GM23248 (cell line): ENCODE measurements at places on chromosomes 13 and 19. TPM values are rescaled to one million over a fixed set of nuclear protein-coding genes. Genes with fewer than 3 reads are reported as not detected.

C1QTNF9 gene
- not detected in 2 replicates for total RNA-seq

S1PR2 gene
- 20.3 and 24.9 TPM in 2 replicates for total RNA-seq

GRCh38 chr19:1356508-1356865 lies 27.2 kb upstream of the NDUFS7 start:
- H3K4me3 ChIP-seq = peak overlapping the region; percentile 77
- no peaks in the 10 kb centered on the region for H3K27me3 ChIP-seq
- peak; percentile 13 for DNase-seq
- peaks cover 25% of the 10 kb centered on the region for H3K4me1 ChIP-seq
- peaks cover 8% of the 10 kb centered on the region; the same call in 1 of the 2 replicates for H3K36me3 ChIP-seq

ZNF714 gene
- total RNA-seq = 9.9 and 12.9 TPM in 2 replicates

GRCh38 chr13:98609756-98610155 lies 32.8 kb upstream of the STK24 start:
- no peak for DNase-seq
- peaks cover 3% of the 10 kb centered on the region; the same call in 1 of the 2 replicates for H3K27me3 ChIP-seq
- no peaks in the 10 kb centered on the region for H3K36me3 ChIP-seq
- no peak overlapping the region for H3K4me3 ChIP-seq
- H3K4me1 ChIP-seq = no peaks in the 10 kb centered on the region
- no peak overlapping the region for H3K27ac ChIP-seq

DNA sequence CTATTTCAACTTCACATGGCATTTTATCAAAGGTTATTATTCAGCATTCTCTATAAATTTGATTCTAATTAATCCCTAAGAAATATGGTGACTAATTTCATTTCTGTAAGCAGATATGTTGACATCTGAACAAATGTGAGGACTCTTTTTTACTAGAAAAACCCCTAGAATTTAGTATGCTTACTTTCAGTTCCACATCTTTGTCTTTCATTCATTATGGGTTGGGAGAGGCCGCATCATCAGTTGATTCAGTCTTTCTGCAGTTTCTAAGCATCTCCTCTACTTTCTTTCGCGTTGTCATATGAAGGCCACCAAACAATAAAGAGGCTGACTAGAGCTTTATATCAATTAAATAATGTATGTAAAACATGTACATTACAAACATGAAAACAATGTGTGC lies 55.4 kb upstream of the MTIF3 start:
- no peak overlapping the region for H3K27ac ChIP-seq
- H3K4me1 ChIP-seq = no peaks in the 10 kb centered on the region
- no peaks in the 10 kb centered on the region for H3K36me3 ChIP-seq
- H3K27me3 ChIP-seq = peaks cover 37% of the 10 kb centered on the region; the same call in 1 of the 2 replicates
- no peak for DNase-seq

GJB2 gene
- total RNA-seq = 0.11 and 0.25 TPM in 2 replicates

GRCh38 chr19:38691938-38692457 lies 44.5 kb downstream of the ACTN4 start:
- peaks cover 61% of the 10 kb centered on the region for H3K4me1 ChIP-seq
- H3K36me3 ChIP-seq = no peaks in the 10 kb centered on the region
- H3K27ac ChIP-seq = peak overlapping the region; percentile 94
- peak; percentile 97 for DNase-seq

- H3K27ac ChIP-seq = no peak overlapping the region
- no peaks in the 10 kb centered on the region for H3K36me3 ChIP-seq
- H3K27me3 ChIP-seq = no peaks in the 10 kb centered on the region
- no peak for DNase-seq
Observed at GRCh38 chr13:66992183-66992582, 238.0 kb downstream of the PCDH9 start.

ANGPTL4 gene
- total RNA-seq = 11.4 and 13.1 TPM in 2 replicates

DNA sequence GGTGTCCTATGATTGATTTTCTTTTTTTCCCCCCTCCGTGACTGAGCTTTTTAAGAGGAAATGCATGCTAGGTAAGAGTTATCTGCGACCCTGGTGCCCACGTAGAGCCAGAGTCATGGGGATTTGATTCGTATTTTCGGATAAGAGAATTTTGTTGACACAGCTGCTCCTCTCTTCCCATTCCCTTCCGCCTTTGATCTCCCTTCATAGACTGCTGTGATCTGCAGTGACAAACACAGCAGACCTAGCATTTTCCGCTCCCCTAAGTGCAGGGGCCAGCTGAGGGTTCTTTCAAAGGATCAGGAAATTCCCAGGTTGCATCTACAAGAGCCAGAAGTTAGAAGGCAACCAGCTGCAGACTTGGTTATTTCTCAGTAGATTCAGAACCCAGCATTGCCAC lies 70.5 kb downstream of the ZNF568 start:
- no peaks in the 10 kb centered on the region for H3K27me3 ChIP-seq
- no peak overlapping the region for H3K4me3 ChIP-seq
- H3K4me1 ChIP-seq = no peaks in the 10 kb centered on the region
- H3K36me3 ChIP-seq = peaks cover 10% of the 10 kb centered on the region
- DNase-seq = no peak

- peak overlapping the region; percentile 78 for H3K27ac ChIP-seq
- H3K4me1 ChIP-seq = peaks cover 84% of the 10 kb centered on the region
- H3K4me3 ChIP-seq = peak overlapping the region; percentile 6; the same call in 1 of the 2 replicates
- peak; percentile 87 for DNase-seq
Observed at GRCh38 chr19:15320116-15320515, 12.2 kb downstream of the BRD4 start.

GRCh38 chr19:45824041-45824471 lies 8.9 kb upstream of the RSPH6A start:
- no peak for DNase-seq
- H3K27me3 ChIP-seq = no peaks in the 10 kb centered on the region
- H3K36me3 ChIP-seq = peaks cover 22% of the 10 kb centered on the region; the same call in 1 of the 2 replicates
- no peak overlapping the region for H3K27ac ChIP-seq
- no peaks in the 10 kb centered on the region for H3K4me1 ChIP-seq

- peak overlapping the region; percentile 19 for H3K27ac ChIP-seq
- peak; percentile 97 for DNase-seq
- H3K4me1 ChIP-seq = peaks cover 17% of the 10 kb centered on the region
- H3K4me3 ChIP-seq = peak overlapping the region; percentile 71
Observed at GRCh38 chr19:40603389-40604170, 2.4 kb downstream of the LTBP4 start.

GNA15 gene
- total RNA-seq = not detected in 2 replicates

DNA sequence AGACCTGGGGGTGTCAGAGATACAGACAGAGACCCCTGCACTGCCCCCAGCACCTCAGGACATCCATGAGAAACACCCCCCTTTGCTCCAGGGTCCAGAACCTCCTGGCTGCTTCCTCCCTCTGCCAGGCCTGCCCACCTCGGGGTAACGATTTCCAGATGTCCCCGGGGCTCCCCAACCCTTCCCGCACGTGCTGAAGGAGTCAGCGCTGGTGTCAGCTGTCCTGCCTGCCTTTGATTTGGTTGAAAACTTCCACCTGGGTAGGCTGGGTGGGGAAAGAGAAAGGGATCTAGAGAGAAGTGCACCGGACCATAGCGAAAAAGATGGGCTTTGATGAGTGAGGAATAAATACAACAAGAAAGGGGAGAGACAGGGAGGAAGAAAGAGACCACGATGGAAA lies 1.5 kb upstream of the CGB7 start:
- DNase-seq = no peak
- no peaks in the 10 kb centered on the region for H3K27me3 ChIP-seq
- H3K4me3 ChIP-seq = no peak overlapping the region
- no peak overlapping the region for H3K27ac ChIP-seq
- H3K4me1 ChIP-seq = no peaks in the 10 kb centered on the region

GRCh38 chr13:106570299-106570852 lies 2.4 kb upstream of the ARGLU1 start:
- no peaks in the 10 kb centered on the region for H3K27me3 ChIP-seq
- peak; percentile 43 for DNase-seq
- H3K4me1 ChIP-seq = peaks cover 25% of the 10 kb centered on the region
- no peak overlapping the region for H3K4me3 ChIP-seq

DNA sequence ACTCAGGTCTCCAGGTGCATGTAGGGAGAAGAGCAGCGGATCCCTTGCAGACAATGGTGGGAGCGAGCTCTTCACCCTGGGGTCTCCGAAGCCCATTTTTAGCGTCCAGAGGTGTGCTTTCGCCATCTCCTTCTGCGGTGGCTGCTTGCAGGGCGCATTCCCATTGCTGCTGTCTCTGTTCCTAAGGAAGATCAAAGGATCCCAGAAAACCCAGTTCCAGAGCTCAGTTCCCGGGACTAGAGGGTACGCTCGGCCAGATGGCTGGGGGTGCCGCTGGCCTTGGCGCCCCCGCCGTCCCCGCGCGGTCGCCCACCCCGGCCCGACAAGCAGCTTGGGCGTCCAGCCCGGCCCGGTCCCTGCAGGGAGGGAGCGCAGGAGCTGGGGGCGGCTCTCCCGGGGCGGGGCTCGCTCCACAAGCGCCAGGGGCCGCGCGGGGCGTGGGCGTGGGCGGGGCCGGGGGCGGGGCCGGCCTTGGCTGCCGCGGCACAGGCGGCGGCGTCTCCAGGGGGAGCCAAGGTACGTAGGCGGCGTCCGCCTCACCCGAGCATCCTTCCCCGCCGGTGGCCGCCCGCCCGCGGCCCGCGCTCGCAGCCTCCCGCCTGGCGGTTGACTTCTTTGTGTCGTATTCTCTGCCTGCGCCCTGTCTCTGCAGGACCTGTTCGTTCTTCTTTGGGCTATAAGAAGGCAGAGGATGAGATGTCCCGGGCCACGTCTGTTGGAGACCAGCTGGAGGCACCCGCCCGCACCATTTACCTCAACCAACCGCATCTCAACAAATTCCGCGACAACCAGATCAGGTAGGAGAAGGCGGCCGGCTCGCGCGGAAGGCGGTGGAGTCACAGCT lies 96.8 kb downstream of the ATP8A2 start:
- no peaks in the 10 kb centered on the region for H3K4me1 ChIP-seq
- H3K27me3 ChIP-seq = peaks cover 16% of the 10 kb centered on the region; the same call in 1 of the 2 replicates
- no peak for DNase-seq

DNA sequence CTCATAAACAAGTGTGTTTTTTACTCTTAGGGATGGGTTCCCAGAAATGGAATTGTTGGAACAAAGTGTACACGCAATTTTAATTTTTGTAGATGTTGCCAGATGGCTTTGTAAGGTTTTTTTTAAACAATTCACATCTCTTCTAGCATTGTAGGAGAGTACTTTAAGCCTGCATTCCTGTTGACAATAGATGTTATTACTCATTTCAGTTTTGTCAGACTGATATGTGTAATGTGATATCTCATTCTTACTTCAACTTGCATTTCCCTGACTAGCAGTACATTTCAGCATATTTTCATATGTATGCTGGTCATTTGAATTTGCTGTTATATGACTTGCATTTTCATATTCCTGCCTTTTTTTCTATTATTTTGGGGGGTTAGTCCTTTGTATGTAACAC lies 186.6 kb upstream of the SLITRK6 start:
- H3K27me3 ChIP-seq = no peaks in the 10 kb centered on the region
- no peak overlapping the region for H3K4me3 ChIP-seq
- no peak overlapping the region for H3K27ac ChIP-seq
- H3K4me1 ChIP-seq = no peaks in the 10 kb centered on the region
- DNase-seq = no peak
- no peaks in the 10 kb centered on the region for H3K36me3 ChIP-seq

- DNase-seq = no peak
- H3K4me1 ChIP-seq = peaks cover 17% of the 10 kb centered on the region
- peak overlapping the region; percentile 72 for H3K27ac ChIP-seq
- H3K4me3 ChIP-seq = peak overlapping the region; percentile 83
Observed at GRCh38 chr13:40790154-40790616, 774 bp downstream of the SLC25A15 start.

DNA sequence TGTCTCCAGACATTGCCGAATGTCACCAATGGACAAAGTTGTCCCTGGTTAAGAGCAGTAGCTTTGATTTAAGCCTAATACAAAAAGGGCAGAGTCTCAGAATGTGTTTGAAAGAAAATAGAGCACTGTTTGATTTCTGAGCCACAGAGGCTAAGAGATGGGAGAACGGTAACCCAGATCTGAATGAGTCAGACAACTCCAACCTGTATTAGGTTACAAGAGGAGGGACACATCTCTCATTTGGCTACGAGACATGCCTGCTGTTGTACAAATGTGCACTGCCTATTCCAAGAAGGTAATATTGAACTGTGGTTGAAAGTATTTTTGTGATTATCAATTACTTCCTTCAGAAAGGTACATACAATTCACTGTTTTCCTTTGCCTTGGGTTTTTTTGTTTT lies 4.9 kb upstream of the HSPH1 start:
- DNase-seq = no peak
- no peaks in the 10 kb centered on the region for H3K36me3 ChIP-seq
- no peak overlapping the region for H3K27ac ChIP-seq
- no peaks in the 10 kb centered on the region for H3K27me3 ChIP-seq
- no peak overlapping the region for H3K4me3 ChIP-seq

SIGLEC11 gene
- total RNA-seq = not detected in 2 replicates

SYCN gene
- not detected in 2 replicates for total RNA-seq

GRIN2D gene
- 0.54 and 0.76 TPM in 2 replicates for total RNA-seq

DNA sequence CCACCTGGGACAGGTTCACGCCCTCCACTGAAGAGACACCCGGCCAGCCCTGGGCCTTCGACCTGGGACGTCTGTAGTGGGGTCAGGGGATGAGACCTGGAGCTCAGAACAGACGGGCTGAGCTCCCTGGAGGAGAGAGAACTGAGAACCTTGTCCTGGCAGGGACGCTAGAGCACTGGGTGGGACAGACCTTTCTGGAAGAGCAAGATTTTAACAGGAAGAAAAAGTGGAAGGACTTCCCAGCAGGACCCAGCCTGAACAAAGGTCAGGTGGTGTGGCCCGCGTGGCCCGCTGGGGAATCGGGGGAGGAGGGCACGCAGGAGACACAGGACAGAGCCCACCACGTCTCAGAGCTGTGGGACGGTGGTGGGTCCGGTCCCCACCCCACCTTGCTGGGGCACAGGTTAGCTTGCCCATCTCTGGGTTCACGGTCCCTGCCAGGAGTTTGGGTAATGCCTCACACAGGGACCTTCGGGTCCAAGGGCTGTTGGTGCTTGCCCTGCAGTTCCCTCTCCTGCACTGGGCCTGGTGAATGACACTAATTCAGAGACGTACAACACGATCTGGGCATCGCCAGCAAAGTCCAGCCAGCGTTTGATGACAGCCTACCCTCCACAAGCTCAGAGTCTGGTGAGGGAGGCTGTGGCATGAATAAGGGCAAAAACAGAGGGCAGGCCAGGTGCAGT lies 1.2 kb upstream of the EFNA2 start:
- H3K36me3 ChIP-seq = no peaks in the 10 kb centered on the region
- no peak overlapping the region for H3K4me3 ChIP-seq
- DNase-seq = no peak
- peaks cover 38% of the 10 kb centered on the region for H3K27me3 ChIP-seq
- H3K4me1 ChIP-seq = no peaks in the 10 kb centered on the region

DNA sequence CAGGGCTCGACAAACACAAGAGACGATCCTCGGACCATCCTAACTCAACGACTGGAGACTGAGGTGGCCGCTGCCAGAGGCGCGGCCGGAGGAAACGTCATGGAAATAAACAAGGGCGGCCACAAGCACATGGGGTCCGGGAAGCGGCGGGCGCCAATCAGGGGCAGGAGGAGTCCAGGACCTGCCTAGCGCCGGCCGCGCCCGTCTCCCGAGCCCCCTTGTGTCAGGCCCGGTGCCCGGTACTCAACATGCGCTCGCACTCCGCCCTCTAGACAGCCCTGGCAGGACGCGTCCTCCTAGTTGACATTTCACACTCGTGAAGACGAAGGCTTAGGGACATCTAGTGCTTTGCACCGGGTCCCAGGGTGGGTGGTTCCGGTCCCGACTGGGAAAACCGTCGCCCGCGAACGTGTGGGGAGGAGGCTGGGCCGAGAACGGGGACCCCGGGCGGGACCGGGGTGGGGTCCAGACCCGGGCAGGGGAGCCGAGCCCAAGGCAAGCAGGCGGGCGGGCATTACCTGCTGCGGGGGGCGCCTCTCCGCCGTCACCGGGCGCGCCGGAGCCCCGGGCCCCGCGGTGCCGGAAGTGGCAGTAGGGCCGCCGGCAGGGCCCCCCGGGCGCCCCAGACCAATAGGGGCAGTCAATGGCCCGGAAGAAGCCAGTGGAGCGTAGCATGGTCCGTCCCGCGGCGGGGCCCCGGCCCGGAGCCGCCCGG lies 442 bp downstream of the REXO1 start:
- H3K36me3 ChIP-seq = no peaks in the 10 kb centered on the region
- peaks cover 9% of the 10 kb centered on the region for H3K4me1 ChIP-seq
- peak; percentile 87 for DNase-seq
- H3K4me3 ChIP-seq = peak overlapping the region; percentile 92
